OCI-LY7 (cell line): ENCODE measurements at places on chromosomes 11 and 22.
A peak's percentile ranks its signal among the peaks of the same experiment; 100 is the strongest.

- peak; percentile 28 for DNase-seq
Observed at GRCh38 chr11:47257517-47258316, at the start of gene NR1H3. Gene NR1H3 (plus strand): TSS chr11:47257996. CDS start chr11:47259217, 1,221 bp downstream.

GRCh38 chr22:48397531-48398180 lies 1430.0 kb downstream of the BRD1 start:
- DNase-seq, result no peak

DNA sequence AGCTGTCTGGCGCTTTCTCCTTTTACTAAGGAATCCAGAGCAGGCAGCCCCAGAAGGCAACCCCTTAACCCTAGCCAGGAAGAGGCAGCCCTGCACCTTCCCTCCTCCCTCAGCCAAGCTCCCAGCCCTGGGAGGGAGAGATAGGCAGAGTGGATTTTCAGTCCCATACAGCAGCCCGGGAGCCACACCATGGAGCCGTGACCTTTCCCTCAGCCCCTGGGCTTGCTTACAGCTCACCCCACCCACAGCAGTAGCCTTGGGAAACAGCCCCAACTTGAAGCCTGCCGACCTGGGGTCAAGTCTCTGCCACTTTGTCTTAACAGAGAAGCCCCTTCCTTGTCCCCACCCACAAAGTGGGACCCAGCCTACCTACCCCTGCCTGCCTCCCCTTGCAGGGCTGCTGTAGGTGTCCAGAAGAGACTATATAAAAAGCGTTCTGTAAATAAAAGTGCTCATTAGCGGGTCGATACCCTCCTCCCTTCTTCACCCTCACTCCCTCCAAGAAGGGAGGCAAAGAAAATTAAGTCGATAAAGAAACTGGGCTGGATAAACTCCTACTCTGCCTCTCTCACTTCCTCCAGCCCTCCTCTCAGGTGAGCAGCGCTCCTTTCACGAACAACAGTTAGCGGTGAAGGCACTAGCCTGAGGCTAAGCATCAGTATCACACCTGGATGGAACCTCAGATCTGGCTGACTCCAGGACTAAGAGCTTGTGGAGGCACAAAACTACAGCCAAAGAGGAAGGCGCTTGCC lies 4.2 kb downstream of the TST start:
- DNase-seq, result no peak

GRCh38 chr11:90434858-90435257 lies 212.0 kb upstream of the CHORDC1 start:
- no peak for DNase-seq

- peak; percentile 85 for DNase-seq
Observed at GRCh38 chr11:72743321-72744221, 8.6 kb downstream of the ARAP1 start.

- DNase-seq, result no peak
Observed at GRCh38 chr22:27686534-27686933, 115.0 kb downstream of the MN1 start.

- no peak for DNase-seq
Observed at GRCh38 chr22:33832558-33833151, 87.6 kb downstream of the LARGE1 start.

DNA sequence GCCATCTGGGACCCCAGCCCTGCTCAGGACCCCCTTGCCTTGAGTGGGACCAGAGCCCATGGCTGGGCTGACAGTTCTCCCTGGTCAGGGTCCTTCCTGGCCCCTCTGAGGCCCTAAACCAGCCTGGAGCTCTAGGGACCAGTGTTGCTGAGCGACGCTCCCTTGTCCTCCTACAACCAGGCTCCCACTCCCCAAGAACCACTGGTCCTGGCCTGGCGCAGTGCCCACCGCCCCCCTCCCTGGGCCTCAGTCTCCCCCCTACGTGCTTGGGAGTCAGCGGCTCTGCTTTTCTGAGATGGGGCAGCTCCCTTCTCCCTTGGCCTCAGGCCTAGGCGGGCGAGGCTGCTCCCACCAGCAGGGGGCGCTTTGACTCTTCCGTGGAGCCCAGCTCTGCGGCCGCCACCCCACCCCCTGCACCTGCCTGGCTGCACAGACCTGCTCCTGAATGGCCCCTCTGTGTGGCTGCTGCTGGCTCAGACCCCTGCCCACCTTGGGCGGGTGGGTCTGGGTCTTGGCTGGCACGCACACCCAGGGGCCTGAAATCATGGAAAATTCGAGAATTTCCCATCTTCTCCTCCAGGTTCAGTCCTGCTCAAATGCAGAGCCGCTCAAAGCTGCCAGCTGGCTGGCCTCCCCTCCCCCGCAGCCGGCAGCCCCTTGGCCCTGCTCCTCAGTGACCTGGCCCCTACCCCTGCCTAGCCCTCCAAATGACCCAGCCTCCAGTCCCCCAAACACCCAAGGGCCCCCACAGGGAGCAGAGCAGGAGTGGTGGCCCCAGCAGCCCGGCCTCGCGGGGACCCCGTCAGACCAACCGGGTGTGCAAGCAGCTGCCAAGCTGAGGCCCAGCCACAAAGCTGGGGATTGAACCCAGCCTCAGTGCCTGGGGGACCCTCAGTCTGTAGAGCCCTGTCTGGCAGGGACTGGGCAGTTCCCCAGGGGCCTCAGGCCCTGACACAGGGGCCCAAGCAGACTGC lies 9.1 kb downstream of the PRR33 start:
- DNase-seq, result peak; percentile 80

GRCh38 chr11:21142007-21142406 lies 472.6 kb downstream of the NELL1 start:
- no peak for DNase-seq

- no peak for DNase-seq
Observed at GRCh38 chr22:35452351-35452781, 52.4 kb downstream of the MCM5 start.

- peak; percentile 80 for DNase-seq
Observed at GRCh38 chr22:22773979-22774604, 113.5 kb upstream of the IGLL5 start.

GRCh38 chr11:126855536-126855935 lies 145.0 kb downstream of the KIRREL3 start:
- no peak for DNase-seq

GRCh38 chr11:26243426-26243825 lies 88.5 kb upstream of the ANO3 start:
- DNase-seq, result no peak

- DNase-seq, result no peak
Observed at GRCh38 chr11:114713756-114714155, 35.4 kb downstream of the NXPE2 start.

DNA sequence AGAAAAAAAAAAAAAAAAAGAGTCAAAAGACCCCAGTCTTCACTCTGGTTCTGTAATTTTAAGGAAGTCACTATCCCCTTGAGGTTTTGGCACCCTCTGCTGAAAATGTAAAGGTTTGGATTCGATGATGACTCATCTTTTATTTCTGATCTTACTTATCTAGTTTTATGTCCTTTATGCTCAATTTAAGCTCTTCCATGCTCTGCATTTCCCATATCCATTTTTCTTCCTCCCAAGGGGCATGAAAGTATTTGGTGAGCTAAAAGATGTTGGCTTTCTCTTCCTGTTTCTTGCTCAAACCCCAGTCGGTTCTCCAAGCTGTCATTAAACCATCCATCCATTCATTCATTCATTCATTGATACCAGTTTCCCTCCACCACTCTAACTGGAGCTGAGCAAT lies 61.0 kb upstream of the CDON start:
- no peak for DNase-seq

DNA sequence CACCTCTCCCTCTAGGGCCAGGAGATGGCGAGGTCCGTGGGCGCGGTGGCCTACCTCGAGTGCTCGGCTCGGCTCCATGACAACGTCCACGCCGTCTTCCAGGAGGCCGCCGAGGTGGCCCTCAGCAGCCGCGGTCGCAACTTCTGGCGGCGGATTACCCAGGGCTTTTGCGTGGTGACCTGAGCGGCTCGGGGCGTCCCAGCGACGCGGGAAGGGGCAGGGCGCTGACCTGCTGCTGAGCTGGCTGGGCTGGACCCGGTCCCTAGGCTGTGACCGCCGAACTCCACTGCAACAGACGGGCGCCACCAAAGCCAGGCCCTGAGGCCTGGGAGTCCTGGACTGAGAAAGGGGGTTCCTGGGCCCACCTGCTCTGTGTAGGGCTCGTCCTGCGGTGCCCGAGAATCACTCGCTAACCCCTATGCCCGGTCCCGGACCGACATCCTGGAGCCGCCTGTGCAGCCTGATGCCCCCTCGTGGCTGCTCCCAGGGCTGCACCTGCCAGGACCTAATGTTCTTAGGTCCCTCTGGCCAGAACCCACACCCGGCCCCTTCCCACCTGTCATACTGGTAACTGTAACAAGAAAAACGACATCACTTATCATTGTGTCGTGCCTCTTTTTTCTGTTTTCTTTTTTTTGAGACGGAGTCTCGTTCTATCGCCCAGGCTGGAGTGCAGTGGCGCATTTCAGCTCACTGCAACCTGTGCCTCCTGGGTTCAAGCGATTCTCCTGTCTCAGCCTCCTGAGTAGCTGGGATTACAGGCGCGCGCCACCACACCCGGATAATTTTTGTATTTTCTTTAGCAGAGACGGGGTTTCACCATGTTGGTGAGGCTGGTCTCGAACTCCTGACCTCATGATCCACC lies 15.0 kb downstream of the RHOD start:
- peak; percentile 71 for DNase-seq

DNA sequence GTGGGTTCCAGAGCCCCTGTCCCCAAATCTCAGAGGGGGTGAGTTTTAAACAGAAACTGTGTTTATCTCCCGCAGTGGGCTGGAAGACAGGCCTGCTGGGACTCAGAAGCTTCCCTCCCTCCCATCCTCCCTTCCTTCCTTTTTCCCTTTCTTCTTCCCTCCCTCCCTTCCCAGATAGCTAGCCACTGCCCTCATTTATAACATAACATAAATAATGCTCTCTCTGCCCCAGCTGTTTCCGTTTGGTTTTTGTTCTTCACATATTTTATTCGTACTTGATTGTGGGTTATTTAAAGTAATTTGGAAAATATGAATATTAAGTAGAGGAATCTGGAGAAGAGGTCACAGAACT lies 140.9 kb downstream of the TEAD1 start:
- no peak for DNase-seq

DNA sequence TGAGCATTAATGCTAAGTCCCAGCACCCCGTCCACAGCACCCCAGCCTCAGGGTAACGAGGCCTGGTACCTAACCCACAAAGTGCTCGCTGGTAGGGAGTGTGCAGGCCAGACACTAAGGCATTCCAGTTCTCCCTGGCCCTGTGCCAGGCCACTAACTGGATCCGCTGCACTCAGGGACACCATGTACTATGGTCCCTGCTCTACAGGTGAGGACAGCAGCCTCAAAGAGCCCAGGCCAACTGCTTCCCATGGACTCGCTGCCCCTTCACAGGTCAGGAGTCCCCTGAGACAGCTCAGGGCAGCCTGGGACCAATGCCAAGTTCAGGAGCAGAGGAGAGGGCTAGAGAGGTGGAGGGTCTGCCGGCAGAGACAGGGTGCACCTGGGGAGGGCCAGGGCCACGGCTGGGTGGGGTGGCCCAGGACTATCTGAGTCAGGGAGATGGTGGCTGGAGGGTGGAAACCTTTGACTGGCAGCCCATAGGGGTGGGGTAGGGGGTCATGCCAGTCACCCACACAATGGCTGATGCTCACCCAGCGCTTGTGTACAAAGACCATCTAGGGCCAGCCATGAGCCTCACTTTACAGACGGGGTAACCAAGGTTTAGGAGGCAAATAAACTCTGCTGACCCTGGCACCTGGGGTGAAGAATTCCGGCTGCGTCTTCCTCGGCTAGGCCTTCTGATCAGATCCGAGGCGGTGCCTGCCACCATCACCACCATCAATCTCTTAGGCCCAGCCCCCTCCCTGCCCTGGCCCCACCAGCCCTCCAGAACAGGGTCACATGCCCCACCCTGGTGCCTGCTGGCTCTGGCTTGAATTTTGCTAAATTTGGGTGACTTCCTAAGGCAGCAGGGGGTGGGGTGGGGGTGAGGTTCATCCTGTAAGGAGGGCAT lies 5.6 kb downstream of the OSBPL5 start:
- no peak for DNase-seq

DNA sequence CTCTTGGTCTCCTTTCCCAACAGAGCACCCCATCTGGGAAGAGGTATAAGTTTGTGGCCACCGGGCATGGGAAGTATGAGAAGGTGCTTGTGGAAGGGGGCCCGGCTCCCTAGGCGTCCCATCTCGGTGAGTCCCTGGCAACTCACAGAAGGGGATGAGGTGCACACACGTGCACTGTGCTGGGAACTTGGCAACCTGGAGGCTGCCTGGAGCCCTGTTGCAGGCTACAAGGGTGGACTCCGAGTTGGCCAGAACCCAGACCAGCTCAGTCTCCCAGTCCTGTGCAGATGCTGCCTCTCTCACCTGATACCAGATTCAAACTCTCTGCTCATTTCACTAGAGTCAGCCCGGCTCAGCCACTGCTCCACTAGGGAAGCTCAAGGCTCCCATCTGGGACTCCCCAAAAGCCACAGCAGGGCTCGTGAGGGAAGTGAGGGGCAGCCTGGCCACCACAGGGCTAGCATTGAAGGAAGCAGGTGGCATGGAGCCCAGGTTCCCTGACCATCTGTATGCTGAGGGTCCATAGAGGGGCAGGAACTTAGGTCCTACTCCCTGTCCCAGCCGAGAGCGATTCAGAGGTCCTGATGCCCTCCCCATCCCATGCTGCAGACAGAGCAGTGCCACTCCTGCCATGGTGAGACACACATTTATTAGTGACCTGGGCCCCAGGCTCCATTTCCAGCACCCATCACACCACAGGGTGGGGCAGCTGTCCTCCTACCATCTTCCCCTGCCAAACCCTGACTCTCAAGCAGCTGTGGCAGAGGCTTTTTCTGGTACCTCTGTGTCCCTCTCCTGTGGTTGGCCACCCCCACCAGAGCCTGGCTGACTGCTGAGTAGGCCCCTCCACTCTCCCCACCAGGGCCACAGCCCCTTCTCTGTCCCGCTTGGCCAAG lies 4.0 kb downstream of the PRR33 start:
- no peak for DNase-seq

DNA sequence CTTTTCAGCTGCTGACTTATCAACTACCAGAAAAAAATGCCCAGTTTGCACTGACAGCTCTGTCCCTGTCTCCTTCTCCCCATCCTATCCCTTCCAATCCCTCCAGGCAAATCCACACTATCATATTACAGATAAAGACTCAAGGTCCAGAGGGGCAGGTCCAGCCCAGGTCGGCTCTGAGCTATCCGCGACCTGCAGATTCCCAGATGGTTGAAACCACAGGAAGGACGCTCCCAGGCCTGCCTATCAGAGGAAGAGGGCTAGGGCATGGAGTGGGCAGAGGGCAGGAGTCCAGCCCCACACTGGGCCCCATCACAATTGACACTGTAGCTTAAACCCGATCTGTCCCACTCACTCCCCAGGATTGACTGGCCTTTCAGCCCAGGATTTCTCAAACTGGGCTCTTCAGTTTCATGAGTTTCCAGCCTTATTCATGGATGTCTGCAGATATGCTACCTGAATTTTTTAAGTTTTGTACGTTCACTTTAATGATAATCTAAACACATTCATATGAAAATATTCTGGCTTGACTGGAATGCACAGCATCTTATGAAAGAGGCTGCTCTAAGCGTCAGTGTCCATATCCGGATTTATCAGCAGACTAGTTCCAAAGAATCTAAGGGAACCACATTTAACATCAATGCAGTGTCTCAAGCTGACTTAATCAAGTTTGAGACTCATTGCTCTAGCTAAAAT lies 16.4 kb upstream of the FCHSD2 start:
- peak; percentile 16 for DNase-seq
